GM03348 (cell line): ENCODE measurements at places on chromosomes 6 and 20.

GRCh38 chr6:158457131-158457530 lies 102.8 kb upstream of the TMEM181 start:
- no peak for DNase-seq

DNA sequence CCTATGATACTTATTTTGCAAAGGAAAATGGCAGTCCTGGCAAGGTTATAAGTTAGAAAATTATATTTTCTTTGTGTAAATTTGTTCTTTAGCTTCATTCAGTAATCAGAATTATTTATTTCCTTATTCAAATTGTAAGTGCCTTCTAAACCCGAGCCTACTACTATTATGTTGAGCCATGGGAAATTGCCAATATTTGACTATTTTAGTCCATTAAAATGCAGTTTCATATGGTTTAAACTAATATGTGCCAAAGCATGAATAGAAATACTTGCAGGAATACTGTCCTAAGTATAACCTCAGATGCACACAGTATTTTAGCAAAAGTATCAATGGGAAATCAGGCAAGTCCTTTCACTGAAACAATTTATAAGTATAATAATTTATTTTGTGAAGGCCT lies 228.4 kb downstream of the LAMA2 start:
- no peak for DNase-seq

DNA sequence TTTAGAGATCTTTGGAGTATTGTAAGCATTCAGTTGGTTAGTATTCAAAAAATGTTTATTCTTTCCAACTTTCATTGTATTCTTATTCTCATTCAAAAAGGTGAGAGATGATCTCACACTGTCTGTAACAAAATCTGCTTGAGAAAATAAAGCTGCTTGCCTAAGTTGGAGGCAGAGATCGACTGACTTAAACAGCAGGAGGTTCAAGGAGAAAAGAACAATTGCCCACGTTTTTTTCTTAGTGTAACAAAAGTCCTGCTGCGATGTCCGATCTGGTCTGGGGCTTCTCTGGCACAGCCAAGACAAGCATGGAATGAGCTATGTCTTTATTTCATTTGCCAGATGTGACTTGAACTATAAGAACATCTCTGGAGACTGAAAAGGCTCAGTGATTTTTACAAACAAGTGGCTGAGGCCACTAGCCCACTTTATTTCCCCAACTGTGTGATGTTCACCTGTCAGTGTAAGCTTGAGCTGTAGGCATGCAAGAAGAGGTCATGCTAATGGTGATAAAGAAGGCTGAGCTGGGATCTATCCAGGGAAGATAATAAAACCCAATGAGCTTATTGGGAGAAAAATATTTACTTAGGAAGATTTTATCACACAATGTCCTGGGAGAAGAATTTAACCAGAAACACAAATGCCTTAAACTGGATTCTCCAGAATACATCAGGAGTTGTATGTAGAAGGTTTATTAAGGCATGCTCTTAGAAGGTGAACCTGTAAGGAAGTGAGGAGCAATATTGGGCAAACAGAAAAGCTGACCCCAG lies 580.1 kb upstream of the BTBD3 start:
- DNase-seq = no peak

- no peak for DNase-seq
These were observed 323.1 kb upstream of the SLC35B3 start for GRCh38 chr6:8758412-8758811.

- no peak for DNase-seq
These were observed 59.8 kb upstream of the FNDC1 start for GRCh38 chr6:159109391-159109790.

- DNase-seq = peak; percentile 53
These were observed 1252.8 kb upstream of the GJE1 start for GRCh38 chr6:140879946-140880345.

DNA sequence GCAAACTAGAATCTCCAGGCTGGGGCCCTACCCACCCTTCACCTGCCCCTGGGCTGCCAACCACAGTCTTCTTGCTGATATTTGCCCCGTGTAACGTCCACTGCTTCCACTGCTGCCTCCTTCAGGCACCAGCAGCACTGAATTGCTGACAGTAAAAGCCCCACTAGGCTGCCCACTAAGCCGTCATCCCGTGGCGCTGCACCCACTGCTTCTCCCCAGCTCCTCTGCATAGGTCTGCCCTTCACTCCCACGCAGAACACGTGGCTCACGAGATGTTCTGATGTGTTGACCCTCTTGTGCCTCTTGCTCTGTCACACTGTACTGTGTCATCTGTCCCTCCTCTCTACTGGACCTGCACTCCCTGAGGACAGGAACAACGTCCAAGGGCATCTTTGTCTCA lies 86.3 kb upstream of the HIVEP1 start:
- DNase-seq = no peak
